ENCODE measurements at places on chromosomes 2 and 18.

DNA sequence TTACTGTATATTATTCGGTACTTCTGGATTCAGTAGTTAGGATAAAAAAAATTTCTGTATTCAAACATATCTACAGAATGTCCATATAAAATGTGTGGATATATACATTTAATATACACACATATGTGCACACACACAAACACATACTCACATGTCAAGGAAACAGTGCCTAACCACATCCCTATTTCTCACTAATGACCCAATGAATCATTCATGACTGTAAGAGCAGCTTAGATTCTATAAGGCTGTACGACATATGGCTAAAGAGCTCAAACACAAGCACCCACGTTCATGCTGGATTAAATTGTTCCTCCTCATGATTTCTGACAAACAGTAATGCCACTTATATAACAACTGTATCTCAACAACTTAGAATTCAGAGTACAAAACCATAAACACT lies 457.3 kb downstream of the ADCYAP1 start:
- no peak for DNase-seq

DNA sequence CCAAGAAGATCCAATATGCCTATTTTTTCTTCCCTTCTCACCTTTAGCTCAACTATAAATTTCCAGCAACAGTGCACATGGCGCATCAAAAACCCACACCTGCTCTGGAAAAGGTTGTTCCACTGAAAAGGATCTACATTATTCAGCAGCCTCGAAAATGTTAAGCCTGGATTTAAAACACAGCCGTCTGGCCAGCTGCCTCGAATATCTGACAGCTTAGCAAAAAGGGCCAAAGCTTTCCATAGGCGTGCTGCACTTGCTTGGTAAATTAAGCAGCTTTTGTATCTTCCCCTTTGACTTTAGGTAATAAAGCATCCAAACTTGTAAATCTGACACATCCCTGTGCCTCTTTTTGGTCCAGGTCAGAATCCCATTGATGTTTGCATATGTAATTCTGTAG lies 20.5 kb downstream of the DAPL1 start:
- no peak for DNase-seq

DNA sequence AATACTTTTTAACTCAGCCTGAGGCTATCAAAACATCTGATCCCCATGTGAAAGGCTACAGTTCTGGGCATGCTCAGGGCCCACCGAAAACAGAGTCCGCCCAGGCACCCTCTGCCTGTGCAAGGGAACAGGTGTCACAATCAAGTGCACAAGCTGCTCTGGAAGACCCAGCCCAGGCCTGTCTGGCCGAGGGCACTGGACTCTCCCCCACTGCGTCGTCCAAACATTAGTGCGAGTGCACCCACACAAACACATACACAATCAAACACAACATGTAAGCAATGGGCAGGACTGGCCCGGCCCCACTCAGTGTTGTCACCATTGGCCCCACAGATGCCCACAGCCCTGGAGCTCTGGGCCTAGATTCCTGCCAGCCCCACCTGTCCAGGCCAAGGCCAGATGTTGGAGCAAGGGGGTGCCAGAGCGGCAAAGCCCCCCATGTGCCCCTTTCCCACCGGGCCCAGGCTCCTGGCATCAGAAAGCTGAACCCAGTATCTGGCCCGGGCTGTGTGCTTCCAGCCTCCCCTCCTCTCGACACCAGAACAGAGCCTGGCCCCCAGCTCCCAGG lies 617 bp upstream of the ALPG start:
- no peak for DNase-seq

GRCh38 chr2:180161415-180161814 lies 154.3 kb upstream of the CWC22 start:
- no peak for DNase-seq

GRCh38 chr2:239934571-239935171 lies 90.5 kb downstream of the NDUFA10 start:
- DNase-seq, result peak; percentile 63

DNA sequence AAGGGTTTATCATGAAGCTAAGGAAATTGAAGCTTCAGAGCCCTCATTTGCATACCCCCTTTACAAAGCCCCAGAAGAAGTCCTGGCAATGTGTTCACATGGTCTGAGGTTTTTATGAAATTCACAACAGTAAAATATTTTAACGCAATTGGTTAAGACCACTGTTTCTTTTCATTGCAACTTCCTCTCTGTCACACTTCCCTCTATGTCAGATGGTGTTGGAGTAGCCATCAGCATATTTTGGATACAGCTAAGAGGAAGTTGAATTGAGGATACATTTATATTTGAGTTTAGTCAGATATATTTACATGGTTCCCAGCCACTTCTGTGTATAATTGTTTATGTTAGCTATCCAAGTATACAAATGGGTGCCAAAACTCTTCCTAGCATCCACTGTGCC lies 170.0 kb downstream of the TXNL1 start:
- DNase-seq, result no peak

All from CD4-positive, alpha-beta T cell treated with Interleukin-17A for 1 hour (primary cell).